ENCODE measurements at places on chromosomes 4 and X.

DNA sequence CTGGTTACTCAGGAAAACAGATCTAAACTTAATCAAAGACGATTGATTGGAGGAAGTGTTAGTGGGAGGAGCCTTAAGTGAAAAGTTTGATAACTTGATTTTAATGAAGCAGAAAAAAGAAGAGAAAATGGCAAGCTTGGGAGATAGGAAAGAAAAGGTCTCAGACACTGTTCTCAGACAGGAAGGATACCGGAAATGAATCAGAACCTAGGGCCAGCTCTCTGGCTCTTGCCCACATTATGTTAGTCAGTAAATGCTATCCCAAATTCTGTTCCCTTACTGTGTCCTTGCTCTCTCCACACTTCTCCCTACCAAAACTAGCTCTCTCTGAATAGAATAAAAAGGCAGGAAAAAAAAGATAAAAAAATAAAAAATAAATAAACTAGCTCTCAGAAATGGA lies 48.6 kb upstream of the TMEM164 start:
- DNase-seq = no peak

- no peak for DNase-seq
Measured at GRCh38 chr4:32042486-32043247, 1322.5 kb downstream of the PCDH7 start.

DNA sequence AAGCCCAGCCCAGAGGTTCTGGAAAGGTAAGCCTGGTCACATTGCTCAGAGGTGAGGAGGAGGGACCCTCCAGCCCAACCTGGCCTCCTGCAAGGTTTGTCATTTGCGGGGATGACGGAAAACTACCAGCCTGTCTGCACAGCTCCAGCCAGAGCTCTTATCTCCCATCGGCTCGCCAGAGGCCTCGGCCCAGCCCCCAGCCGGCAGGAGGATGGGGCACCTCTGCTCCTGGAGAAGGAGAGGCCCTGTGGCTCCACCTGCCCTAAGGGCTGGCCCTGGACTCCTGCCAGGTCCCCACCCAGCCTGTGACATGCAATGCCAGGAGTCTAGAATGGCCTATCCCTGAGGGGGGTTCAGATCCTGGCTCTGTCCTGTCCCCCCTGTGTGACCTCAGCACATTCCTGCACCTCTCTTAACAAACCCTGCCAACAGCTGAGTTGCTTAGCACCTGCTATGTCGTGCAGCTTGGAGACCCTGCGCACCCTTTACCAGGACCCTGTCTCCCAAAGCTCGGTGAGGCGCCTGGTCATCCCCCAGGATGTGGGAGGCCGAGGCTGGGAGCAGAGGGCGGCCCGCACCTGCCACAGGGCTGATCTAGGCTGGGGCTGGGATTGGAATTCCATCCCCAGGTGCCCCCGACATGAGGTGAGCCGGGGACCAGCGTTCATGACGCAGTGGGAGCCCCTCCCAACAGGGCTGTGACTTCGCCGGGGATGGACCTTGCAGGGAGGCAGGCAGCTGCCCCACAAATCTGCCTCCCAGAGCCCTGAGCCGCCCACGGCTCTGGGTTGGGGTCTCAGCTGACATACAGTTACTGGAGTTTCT lies 14.4 kb downstream of the ADRA2C start:
- no peak for DNase-seq

DNA sequence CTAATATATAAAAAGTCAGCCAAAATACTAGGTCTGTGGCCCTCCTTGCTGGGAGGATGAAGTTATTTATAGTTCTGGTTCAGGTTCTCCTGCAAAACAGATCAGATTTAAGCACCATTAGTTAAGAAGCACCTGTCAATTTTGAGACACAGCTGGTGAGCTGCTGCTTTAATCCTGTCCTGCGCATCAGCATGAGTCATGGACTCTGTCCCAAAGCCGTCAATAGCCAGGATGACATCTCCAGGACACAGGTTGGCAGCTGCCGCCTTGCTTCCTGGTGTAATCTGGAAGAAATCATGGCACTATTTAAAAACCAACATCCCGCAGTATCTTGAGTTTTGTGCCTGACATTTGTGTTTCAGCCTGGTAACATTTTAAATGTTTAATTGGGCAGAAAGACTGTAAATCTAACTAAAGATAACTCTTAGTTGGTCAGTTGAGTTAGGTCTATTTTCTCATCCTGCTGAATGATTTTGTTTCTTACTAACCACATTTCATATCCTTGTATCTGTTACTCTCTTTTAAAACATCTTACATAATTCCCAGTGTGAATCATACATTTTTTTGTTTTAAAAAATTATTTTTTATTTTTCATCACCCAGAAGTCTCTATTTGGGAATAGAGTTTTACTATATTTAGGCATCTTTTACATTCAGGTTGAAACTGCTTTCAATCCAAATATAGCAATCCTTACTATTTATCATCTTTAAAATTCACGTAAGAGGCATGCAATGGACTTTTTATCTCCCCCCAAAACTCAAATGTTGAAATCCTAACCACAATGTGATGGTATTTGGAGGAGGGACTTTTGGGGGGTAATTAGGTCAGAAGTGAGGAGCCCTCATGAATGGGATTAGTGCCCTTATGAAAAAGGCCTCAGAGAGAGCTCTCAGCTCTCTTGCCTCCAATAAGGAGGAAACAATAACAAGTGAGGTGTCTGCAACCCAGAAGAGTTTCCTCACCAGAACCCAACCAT lies 10.1 kb downstream of the PDLIM3 start:
- no peak for DNase-seq

GRCh38 chr4:33116871-33117270 lies 2396.7 kb downstream of the PCDH7 start:
- DNase-seq = no peak

Measured in activated CD4-positive, alpha-beta T cell treated with anti-CD3 and anti-CD28 coated beads, Interleukin-2, amount 50 U/mL, for 16 hours (primary cell).